ENCODE measurements at places on chromosomes 5 and 9. TPM values are rescaled to one million over a fixed set of nuclear protein-coding genes. Genes with fewer than 3 reads are reported as not detected.

DNA sequence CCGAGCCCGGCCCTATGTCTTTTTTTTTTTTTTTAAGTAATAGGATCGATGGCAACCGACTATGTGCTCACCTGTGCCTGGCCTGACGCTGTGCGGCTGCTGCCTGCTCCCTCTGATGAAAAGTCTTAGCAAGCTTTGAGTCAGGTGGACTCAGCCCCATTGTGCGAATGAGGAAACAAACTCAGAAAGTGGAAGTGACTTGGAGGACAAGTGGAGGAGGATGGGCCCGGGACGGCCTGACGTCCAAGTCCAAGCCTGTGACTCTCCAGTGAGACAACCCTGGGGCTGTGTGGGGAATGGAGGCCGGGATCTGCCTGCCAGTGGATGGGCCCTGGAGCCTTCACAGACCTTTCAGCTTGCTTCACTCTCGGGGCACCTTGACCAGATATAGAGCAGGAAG, 57.9 kb downstream of the EXD3 start:
- no peak for DNase-seq
- no peak overlapping the region for H3K4me3 ChIP-seq
- H3K36me3 ChIP-seq, result peaks cover 45% of the 10 kb centered on the region
- no peaks in the 10 kb centered on the region for H3K27me3 ChIP-seq
- no peak overlapping the region for H3K27ac ChIP-seq
- peaks cover 34% of the 10 kb centered on the region for H3K4me1 ChIP-seq

- no peaks in the 10 kb centered on the region for H3K36me3 ChIP-seq
- H3K27me3 ChIP-seq, result no peaks in the 10 kb centered on the region
- no peak for DNase-seq
- H3K4me1 ChIP-seq, result peaks cover 4% of the 10 kb centered on the region
- H3K4me3 ChIP-seq, result no peak overlapping the region
- H3K27ac ChIP-seq, result no peak overlapping the region
Observed at GRCh38 chr9:108209132-108209685, 646.6 kb downstream of the ACTL7B start.

The LECT2 gene
- total RNA-seq, result not detected

- H3K27ac ChIP-seq, result no peak overlapping the region
- no peaks in the 10 kb centered on the region for H3K36me3 ChIP-seq
- no peak for DNase-seq
- no peak overlapping the region for H3K4me3 ChIP-seq
- no peaks in the 10 kb centered on the region for H3K27me3 ChIP-seq
- H3K4me1 ChIP-seq, result no peaks in the 10 kb centered on the region
Observed at GRCh38 chr9:30677221-30677620, 1707.2 kb upstream of the ACO1 start.

DNA sequence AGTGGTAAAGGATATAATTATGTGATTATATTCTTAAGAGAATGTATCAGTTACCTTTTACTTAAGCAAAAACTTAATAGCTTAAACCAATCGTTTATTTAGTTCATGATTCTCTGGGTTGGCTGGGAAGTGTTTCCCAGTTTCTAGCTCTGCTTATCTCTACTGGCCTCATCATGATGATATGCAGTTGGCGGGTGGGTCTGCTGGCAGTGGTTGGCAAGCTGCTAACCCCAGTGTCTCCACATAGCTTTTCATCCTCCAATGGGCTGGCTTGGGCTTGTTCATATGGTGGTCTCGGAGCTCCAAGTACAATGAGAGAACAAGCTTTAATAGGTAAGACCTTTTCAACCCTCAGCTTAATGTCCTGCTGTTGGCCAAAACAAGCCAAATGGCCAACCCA, 43.8 kb downstream of the ABLIM3 start:
- H3K27ac ChIP-seq, result no peak overlapping the region
- no peaks in the 10 kb centered on the region for H3K27me3 ChIP-seq
- no peaks in the 10 kb centered on the region for H3K4me1 ChIP-seq
- no peak for DNase-seq
- no peak overlapping the region for H3K4me3 ChIP-seq

- H3K4me3 ChIP-seq, result no peak overlapping the region
- peaks cover 16% of the 10 kb centered on the region for H3K4me1 ChIP-seq
Observed at GRCh38 chr5:96427824-96428223, 5.2 kb downstream of the PCSK1 start.

GRCh38 chr9:38289236-38289865, 103.2 kb upstream of the ALDH1B1 start:
- H3K4me1 ChIP-seq, result peaks cover 15% of the 10 kb centered on the region
- no peaks in the 10 kb centered on the region for H3K36me3 ChIP-seq
- H3K27ac ChIP-seq, result no peak overlapping the region
- H3K4me3 ChIP-seq, result no peak overlapping the region

The ZDHHC21 gene
- total RNA-seq, result 14.9 TPM

- peak; percentile 38 for DNase-seq
- no peaks in the 10 kb centered on the region for H3K27me3 ChIP-seq
- H3K27ac ChIP-seq, result no peak overlapping the region
- no peak overlapping the region for H3K4me3 ChIP-seq
- H3K36me3 ChIP-seq, result no peaks in the 10 kb centered on the region
Observed at GRCh38 chr5:97231025-97231636, 48.1 kb upstream of the RIOK2 start.

- H3K36me3 ChIP-seq, result no peaks in the 10 kb centered on the region
- H3K4me3 ChIP-seq, result no peak overlapping the region
- no peaks in the 10 kb centered on the region for H3K4me1 ChIP-seq
- DNase-seq, result no peak
- H3K27me3 ChIP-seq, result no peaks in the 10 kb centered on the region
Observed at GRCh38 chr5:123358751-123359150, 64.5 kb downstream of the CEP120 start.

DNA sequence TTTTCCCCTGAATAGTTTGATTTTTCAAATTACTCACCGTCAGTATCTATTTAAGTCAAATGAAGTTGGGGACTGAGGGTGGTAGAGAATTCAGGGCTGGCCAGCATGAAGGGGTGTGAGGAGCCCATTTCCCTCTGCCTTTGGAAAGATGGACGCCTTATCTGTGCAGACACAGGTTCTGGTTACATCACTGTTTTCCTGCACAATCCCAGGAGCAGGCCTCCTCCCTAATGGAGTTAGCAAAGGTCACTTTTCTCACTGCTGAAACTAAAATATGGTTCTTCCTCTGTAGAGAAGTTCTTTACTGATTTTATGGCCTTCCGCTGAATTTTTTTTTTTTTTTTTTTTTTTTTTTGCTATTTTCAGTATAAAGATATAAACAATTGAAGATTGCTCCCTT, 69.1 kb downstream of the FOXD1 start:
- no peak for DNase-seq
- H3K27me3 ChIP-seq, result peaks cover 83% of the 10 kb centered on the region
- peaks cover 25% of the 10 kb centered on the region for H3K4me1 ChIP-seq
- H3K36me3 ChIP-seq, result no peaks in the 10 kb centered on the region
- no peak overlapping the region for H3K4me3 ChIP-seq

- no peak for DNase-seq
Observed at GRCh38 chr5:67577424-67577823, 380.8 kb upstream of the CD180 start.

The OR1J2 gene
- total RNA-seq, result not detected

- H3K27me3 ChIP-seq, result no peaks in the 10 kb centered on the region
- no peaks in the 10 kb centered on the region for H3K4me1 ChIP-seq
- no peaks in the 10 kb centered on the region for H3K36me3 ChIP-seq
Observed at GRCh38 chr5:11985993-11986392, 81.7 kb upstream of the CTNND2 start.

DNA sequence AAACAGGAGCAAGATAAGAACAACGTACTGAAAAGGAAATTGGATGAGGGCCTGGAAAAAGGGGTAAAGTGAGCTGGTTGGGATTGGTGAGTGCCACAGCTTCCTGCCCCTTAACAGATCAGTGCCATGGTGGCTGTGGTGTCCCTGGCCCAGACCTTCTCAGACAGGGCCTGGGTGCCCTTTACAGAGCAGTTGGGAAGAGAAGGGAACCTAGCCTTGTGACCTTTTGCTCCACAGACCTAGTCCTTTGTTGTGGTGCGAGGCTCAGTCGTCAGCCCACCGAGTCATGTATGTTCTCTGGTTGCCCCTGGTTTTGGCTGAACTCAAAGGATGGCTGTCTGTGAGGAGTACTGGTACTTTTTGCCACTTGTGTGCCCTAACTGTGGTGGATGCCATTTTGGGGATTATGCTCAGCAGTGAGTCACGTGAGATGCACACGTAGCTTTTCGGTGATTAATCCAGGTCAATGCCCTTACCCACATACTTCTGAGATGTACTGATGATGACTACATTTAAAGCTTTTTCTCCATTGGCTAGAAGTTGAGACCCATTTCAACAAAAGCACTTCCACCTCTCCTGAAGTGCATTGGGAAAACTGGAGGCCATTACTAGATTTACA, 48.4 kb downstream of the EXOSC2 start:
- no peaks in the 10 kb centered on the region for H3K36me3 ChIP-seq
- H3K4me1 ChIP-seq, result no peaks in the 10 kb centered on the region
- no peaks in the 10 kb centered on the region for H3K27me3 ChIP-seq

The PLPP7 gene
- 9.8 TPM for total RNA-seq

- no peaks in the 10 kb centered on the region for H3K36me3 ChIP-seq
- no peak overlapping the region for H3K4me3 ChIP-seq
- no peaks in the 10 kb centered on the region for H3K27me3 ChIP-seq
Observed at GRCh38 chr9:89658931-89659330, 54.1 kb downstream of the GADD45G start.

Measured in spinal cord (tissue), 10 donors.